ENCODE measurements at places on chromosomes 6 and 20.

- DNase-seq: no peak
These were observed 26.4 kb upstream of the PXDC1 start for GRCh38 chr6:3777730-3778461.

GRCh38 chr6:17679726-17680125, 27.0 kb downstream of the NUP153 start:
- no peak for DNase-seq

GRCh38 chr20:38109591-38110524, 55.2 kb downstream of the TGM2 start:
- DNase-seq: no peak

- no peak for DNase-seq
These were observed 54.4 kb downstream of the BMP7 start for GRCh38 chr20:57211908-57212533.

GRCh38 chr20:496126-496696, 33.9 kb upstream of the TBC1D20 start:
- DNase-seq: no peak

DNA sequence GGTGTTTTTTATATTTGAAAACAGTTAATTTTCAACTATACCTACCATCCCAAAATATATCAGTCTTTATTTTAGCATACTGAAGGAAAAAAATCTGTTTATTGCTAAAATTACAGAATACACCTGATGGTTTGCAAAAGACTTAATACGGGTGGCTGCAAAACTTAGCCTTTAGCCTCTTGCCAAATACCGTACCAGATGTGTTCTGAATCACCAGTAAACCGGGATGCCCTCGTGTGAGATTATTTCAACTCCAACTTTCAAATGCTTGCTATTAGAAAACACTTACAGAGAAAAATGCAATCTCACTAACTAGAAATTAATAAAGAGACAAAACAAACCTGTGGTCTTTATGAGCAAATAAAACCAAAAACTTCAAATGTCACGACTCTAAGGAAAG, 36.0 kb downstream of the REV3L start:
- DNase-seq: no peak

All from NCI-H2081 (cell line).